ENCODE measurements at places on chromosomes 1 and 21.

DNA sequence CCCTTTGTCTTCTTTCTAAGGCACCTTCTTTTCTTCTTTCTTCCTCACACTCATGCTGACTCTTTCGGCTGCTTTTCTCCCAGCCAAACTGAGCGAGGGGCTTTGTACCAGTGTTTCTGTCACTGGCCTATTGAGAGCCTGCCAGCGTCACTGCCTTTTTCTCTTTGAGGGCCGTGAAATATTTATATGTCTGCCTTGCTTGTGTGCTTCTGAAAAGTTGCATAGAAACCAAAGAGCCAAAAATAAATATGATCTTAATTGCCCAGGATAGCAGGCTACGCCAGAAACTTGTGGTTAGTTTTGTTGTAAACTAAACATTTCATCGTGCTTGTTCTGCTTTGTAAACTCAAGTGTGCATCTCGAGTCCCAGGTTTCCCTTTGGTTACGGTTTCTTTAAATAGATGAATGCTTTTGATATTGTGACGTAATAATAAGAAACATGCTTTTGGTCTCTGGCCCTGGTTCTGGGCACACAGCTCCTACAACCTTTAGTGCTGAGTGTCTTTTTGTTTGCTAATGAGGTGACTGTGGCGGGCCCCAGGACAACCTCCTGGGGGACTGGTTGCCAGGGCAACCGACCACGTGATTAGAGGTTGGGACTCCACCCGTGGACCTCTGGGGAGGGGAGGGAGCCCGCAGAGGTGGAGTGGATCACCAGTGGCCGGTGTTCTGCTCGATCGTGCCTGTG is 10.8 kb downstream of the SLC37A1 start:
- DNase-seq, result no peak

DNA sequence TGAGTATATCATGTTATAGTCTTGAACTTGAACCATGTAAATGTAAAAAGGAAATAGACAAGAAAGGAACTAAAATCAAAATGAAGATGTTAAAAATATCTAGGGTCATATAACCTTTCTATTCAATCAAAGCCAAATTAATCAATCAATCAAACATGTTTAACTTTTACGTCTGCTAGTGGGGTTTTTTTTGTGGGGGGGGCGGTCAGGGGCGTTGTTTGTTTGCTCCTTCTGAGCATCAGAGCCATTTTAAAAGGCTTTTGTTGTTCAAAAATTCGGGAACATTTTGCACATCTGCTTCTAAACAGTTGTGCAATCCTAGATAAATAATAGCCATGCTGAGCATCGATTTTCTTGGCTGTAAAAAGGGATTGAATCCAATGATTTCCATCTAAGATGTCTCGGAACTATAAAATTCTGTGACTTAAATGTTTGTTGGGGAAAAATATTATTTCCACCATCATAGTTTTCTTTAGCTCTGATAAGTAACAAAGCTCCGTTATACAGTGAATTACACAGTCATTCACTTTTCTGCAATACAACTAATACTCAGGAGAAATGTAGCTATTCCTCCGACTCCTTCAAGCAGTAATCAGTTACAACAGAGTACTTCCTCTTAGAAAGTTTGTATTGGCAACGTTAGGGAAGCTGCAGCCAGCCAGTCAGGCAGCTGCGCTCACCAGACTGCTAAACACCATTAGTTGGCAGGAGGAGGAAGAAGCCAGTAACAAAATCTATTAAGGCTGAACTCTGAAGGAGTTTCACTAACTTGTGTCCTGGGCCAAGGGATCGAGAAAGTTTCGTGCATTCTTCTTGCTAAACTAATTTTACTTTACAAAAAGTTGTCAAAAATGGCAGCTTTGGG is 2.2 kb downstream of the SPATA6 start:
- DNase-seq, result no peak

DNA sequence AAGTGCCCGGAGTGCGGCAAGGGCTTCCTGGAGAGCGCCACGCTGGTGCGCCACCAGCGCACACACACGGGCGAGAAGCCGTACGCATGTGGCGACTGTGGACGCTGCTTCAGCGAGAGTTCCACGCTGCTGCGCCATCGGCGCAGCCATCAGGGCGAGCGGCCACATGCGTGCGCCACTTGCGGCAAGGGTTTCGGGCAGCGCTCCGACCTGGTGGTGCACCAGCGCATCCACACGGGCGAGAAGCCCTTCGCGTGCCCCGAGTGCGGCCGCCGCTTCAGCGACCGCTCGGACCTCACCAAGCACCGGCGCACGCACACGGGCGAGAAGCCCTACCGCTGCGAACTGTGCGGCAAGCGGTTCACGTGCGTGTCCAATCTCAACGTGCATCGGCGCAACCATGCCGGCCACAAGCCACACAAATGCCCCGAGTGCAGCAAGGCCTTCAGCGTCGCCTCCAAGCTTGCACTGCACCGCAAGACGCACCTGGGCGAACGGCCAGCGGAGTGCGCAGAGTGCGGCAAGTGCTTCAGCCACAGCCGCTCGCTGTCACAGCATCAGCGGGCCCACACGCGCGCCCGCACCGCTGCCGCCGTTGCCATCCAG is 10.0 kb downstream of the ZNF672 start:
- DNase-seq, result no peak

GRCh38 chr21:43905726-43906455 is 40.9 kb downstream of the AGPAT3 start:
- DNase-seq, result no peak

DNA sequence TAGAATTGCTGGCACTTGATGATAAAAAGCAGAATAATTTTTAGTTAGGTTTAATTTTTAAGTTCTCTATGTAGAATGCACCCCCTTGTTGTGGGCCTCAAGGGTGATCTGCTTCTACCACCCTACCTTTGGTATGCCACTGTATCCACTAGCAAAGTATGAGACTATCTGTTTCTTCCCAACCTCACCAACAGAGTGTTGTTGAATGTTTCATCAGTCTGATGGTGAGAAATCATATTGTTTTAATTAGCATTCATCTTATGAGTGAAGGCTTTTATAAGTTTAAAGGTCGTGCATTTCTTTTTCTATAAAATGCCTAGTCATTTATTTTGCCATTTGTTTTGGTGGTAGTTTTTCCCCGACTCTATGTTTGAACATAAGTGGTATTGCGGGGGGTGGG is 141.0 kb downstream of the MAGI3 start:
- DNase-seq, result no peak

DNA sequence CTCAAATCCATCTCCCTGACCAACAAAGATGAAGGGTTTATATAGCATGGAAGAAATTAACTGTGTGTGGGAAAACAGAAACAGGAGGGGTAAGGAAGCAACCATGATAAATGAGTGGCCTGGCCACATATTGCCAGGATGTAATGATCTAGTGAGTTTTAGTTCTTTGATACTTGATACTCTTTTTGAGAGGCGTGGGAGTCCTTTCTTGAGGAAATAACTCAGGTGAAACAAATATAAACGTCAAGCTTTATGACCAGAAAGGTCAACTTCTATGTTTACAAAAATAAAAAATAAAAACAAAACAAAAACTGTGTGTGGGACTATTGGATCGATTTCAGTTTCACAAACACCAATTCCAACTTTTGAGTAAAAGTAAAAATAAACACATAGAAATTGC is 860.8 kb upstream of the B3GALT2 start:
- DNase-seq, result no peak

DNA sequence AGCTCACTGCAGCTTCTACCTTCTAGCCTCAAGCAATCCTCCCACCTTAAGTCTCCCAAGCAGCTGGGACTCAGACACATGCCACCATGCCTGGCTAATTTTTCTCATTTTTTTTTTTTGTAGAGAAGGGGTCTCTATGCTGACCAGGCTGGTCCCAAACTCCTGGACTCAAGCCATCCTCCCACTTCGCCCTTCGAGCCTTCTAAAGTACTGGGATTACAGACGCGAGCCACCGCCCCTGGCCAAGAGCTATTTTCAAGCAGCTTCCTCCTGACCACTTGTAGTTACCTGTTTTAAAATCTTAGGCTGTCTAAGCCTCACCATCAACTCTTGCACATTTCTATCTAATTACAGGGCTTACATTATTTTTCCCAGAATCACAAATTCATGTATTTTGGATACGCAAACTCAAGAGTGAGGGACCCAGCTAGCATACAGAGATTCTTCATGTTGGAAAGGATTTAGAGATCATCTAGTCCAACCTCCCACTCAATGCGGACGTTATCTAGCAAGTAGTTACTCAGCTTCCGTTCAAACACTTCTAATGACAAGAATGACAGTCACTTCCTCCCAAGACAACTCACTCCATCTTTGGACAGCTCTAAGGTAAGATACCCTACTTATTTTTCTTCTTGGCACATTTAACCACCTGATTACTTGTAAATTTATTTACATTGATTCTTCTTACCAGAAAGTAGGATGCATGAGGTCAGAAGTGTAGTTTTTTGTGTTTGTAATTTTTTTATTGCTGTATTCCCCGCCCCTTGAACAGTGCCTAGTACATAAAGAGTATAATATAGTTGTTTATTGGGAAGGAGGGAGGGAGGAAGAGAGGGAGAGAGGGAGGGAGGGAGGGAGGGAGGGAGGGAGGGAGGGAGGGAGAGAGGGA is 65.4 kb downstream of the LUZP1 start:
- no peak for DNase-seq
